Stimulated activated CD4-positive, alpha-beta T cell treated with anti-CD3 and anti-CD28 coated beads, Interleukin-1b, Interleukin-23, amount 100 ng/mL, for 1 hour (primary cell): ENCODE measurements at places on chromosomes 2 and 18.

GRCh38 chr18:44715245-44715644 is 34.6 kb downstream of the SETBP1 start:
- DNase-seq = no peak

DNA sequence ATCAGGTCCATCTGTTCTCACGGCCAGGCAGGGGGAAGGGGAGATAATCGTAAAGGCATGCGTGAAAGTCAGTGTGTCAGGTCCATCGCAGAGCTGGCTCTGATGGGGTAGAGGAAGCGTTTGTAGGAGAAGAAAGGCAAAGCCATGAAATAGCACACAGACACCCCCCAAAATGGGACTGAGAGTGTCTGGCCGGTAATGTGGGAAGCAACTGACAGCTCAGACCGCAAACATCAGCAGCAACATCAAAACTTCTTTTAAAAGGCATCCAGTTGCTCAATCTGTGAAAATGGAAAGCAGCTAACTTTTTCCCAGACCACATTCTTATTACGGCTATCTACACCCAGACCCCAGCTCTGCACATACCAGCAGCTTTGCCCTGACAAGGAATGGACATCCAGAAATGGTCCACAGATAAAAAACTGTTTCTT is 232.6 kb downstream of the EN1 start:
- DNase-seq = no peak

GRCh38 chr2:161250864-161251436 is 57.3 kb upstream of the PSMD14 start:
- no peak for DNase-seq

DNA sequence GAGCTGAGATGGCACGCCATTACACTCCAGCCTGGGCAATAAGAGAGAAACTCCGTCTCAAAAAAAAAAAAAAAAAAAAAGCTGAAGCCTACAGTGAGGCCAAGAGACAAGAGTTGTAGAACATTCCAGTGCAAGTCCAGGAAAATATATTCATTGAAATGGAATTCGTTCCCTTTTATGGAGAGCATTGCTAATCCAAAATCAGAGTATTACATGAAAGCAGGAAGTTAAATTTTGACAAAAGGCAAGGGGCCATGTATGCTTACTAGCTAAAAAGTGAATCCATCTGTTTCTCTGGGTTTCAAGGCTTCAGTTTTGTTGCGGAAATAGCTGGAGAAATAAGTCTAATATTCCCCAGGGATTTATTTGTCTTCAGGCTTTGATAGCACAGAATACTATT is 471.7 kb downstream of the THSD7B start:
- no peak for DNase-seq

- no peak for DNase-seq
Measured at GRCh38 chr2:235542733-235543127, 48.9 kb downstream of the AGAP1 start.

- DNase-seq = no peak
Measured at GRCh38 chr2:171807119-171807518, 86.9 kb downstream of the SLC25A12 start.

- no peak for DNase-seq
Measured at GRCh38 chr2:192035731-192036442, 158.8 kb downstream of the TMEFF2 start.

- DNase-seq = no peak
Measured at GRCh38 chr18:46712406-46712805, 44.4 kb downstream of the ST8SIA5 start.

- DNase-seq = no peak
Measured at GRCh38 chr2:166917415-166917814, 29.1 kb downstream of the XIRP2 start.

- DNase-seq = no peak
Measured at GRCh38 chr2:70686577-70687460, 81.2 kb downstream of the ADD2 start.

- DNase-seq = no peak
Measured at GRCh38 chr2:134504586-134505336, 214.0 kb downstream of the TMEM163 start.

DNA sequence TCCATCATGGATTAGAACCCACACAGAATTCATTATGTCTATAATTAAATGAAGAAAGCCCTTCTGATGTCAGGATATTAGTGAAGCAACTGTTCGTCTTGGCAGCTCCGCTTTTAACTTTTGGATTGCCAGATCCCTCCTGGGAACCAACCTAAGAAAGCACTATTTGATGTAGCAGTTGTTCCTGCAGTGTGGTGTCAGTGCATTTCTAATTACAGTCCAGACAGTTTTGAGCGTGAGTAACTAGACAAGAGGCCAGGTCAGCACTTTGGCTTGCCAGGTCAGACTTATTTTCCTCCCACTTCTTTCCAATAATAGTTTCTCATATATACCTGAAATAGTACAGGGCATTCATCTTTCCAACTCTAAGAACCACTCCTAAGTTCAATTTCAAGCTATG is 13.8 kb downstream of the NRXN1 start:
- no peak for DNase-seq

- no peak for DNase-seq
Measured at GRCh38 chr2:165953306-165953654, 296 bp downstream of the TTC21B start.

- no peak for DNase-seq
Measured at GRCh38 chr2:32884346-32884745, 62.4 kb upstream of the LTBP1 start.

- DNase-seq = no peak
Measured at GRCh38 chr2:122072666-122073065, 317.2 kb downstream of the TSN start.

GRCh38 chr18:10530852-10531251 is 5.0 kb downstream of the NAPG start:
- DNase-seq = no peak

DNA sequence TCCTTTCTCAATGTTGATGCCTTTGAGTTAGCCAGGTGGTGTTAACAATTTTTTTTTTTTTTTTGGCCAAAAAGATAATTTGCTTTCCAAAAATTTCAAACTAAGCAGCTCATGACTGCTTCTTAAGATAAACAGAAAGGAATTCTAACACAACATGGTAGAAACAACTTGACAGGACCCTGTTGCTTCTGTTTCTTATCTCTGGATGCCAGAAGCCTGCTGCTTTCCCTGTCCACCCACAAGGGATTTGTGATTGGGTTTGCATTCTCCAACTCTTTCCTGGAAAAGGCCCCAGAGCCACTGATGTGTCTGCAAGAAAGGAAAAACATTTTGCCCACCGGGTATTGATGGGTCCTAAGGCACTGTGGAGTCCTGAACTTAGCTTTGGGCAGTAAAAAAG is 217.2 kb upstream of the PKDCC start:
- DNase-seq = no peak

- no peak for DNase-seq
Measured at GRCh38 chr2:187232749-187233148, 215.3 kb downstream of the CALCRL start.

DNA sequence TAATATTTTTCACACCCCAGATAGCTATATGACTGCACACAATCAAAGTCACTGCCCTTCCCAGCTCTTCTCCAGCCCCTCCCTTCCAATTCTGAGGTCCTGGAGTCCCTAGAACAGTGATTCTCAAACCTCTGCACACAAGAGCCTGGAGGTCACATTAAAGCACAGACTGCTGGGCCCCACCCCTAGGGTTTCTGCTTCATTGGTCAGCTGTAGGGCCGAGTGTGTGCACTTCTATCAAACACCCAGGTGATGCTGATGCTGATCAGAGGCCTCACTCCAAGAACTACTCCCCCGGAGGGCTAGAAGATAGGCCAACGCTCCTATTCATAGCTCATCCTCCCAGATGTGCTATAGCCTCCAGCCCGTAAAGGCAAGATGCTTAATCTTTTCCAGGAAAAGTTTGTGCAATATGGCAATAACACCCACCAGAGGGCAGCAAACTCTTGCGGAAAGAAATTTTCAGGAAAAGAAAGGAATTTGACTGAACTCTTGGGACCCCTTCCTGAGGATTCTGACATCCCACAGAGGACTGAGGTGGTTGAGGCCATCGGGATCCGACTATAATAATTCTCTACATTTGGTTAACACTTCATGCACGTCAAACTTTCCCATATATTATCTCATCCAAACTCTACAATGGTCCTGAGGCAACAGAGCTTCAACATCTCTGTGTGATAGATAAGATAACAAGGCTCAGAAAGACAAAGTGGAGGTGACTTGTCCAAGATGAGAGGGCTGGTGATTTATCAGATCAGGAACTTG is 194.2 kb upstream of the PKDCC start:
- DNase-seq = no peak

DNA sequence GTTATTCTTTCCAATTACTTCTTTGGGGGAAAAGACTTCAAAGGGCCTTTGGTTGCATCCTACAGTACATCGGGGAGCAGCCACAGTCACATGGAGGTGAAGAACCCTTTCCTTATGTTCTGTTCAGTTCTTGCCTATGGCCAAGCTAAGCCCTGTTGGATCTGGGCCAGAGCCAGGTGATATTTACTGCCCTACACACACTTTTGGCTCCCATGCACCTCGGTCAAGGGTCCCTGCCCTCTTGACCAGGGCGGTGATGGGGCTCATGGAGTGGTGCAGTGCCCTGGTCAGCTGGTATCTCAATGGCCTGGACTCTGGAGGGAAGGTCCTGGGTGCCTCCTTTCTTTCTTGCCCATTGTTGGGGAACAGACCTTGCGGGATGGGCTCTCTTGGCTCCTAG is 98.7 kb downstream of the VAPA start:
- no peak for DNase-seq

- DNase-seq = no peak
Measured at GRCh38 chr2:216775043-216775453, 79.7 kb upstream of the IGFBP5 start.

GRCh38 chr2:168245074-168245825 is 2.1 kb downstream of the STK39 start:
- no peak for DNase-seq

DNA sequence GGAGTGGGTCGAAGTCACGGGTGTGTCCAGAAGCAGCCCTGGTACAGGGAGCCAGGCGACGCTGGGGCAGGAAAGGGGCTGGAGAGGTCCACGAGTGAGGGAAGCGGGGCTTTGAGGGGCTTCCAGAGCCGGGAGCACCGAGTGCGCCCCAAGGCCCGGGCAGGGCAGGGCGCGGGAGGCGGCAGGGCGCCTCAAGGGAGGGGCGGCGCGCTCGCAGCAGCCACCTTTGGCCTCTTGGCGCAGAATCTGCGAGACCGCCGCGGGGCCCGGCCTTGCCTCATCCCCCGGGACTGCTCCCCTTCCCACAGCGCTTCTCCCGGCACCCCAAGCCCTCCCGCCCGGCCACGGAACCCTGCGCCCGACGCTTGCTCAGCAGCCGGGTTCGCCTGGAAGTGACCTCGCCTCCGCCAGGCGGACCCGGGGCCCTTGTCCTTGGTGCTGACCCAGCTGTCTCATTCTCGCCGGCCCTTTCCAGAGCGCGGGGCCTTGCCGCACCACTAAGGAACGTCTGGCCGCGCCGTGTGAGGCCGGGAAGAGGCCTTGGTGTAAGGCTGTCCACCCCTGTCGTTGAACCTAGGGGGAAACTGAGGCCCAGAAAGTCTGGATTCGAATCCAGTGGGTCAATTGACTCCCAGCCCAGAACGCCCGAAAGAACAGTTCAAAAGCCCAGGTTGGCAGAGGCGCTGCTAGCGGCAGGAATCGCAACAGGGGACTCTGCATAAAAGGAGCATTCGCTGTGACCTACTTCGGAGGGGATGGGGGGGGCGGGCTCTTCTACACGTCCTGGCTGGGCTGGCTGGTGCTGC is 584 bp upstream of the DNER start:
- DNase-seq = no peak

DNA sequence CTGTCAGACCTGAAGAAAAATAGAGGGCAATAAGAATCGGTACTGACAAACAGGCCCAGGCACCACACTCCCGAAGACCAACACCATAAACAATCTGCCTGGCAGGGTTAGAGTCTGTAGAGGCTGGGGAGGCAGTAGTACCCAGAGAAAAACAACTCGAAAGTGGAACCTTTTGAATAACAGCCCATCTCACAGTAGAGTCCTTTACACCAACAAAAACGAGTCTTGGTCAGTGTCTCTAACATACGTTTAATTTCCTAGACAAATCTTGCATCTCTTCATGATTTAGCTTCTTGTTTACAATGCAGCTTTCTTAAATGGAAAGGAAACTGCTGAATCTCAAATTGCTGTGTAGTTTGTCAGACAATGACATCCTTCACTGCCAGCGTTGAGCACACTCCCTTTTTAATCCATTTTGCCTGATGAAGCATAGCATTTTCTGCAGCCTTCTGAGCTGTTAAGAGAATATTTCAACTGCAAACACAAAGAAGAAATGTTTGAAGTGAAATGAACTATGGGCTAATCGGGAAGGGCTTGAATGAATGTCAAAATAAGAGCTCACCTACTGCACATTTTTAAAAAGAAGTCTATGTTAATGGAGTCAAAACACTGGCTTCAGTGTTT is 73.1 kb upstream of the DSG1 start:
- DNase-seq = no peak

- DNase-seq = no peak
Measured at GRCh38 chr2:70104231-70105111, 17.2 kb downstream of the PCBP1 start.

- no peak for DNase-seq
Measured at GRCh38 chr2:103145739-103146138, 383.9 kb downstream of the TMEM182 start.

GRCh38 chr18:67402543-67402942 is 114.0 kb downstream of the DSEL start:
- DNase-seq = no peak

DNA sequence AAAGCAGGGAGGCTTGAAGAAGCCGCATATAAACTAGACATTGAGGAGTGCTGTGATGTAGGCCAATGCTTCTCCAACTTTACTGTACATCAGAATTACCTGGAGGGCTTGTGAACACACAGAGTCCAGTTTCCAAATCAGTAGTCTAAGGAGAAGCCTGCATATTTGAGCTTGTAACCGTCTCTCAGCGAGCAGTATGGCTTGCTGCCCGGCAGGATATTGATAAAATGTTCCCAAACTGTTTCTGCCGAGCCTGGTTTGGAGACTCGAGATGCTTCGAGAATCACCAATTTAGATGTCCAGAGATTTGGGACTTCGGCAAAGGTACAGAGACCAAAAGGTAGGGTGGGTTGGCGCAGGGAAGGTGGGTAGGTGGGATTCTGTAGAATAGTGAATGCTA is 11.0 kb upstream of the RAB31 start:
- no peak for DNase-seq

DNA sequence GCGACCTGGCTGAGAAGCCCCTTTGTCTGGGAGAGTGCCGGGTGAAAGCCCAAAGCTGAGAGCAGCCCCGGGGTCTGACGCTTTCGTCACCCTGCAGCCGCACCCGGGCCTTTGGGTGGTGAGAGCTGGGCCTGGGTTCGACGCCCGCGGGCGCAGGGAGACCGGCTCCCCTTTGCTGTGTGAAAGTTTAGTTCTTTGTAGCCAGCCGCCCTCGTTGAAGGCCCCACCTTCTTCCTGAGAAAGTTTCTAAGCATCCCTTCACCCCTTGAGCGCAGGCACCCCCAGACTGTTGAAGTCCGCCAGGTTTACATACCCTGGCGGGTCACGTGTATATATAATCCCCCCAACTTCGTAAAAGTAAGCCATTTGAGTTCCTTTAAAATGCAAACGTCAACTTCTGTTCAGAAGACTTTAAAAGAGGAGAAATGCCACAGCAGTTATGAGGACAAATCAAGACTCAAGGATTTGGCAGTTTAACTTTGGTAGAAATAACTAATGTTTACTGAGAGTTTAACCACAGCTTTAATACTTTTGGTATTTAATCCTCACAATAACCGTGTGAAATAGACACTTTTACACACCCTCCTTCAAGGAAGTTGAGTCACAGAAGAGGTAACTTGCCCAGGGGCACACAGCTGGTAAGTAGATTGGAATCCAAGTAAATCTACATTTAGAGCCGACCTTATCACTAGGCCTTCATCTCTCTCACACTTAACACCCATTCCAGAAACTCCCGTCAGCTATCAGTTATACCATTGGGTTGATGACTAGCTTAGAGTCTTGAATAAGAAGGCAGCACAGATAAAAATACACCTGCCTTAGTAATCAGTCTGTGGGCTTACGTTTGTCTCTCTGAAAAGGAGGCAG is 1.1 kb upstream of the MBOAT2 start:
- no peak for DNase-seq
